ENCODE measurements at places on chromosomes 13 and 19. TPM values are rescaled to one million over a fixed set of nuclear protein-coding genes. Genes with fewer than 3 reads are reported as not detected.

The ENOX1 gene
- 6.8 TPM for total RNA-seq

The TNPO2 gene
- 36.0 TPM for total RNA-seq

The MEX3D gene
- 8.0 TPM for total RNA-seq

The ZFP30 gene
- total RNA-seq = 9.3 TPM

The OR7D2 gene
- total RNA-seq = 0.07 TPM

The CCDC194 gene
- total RNA-seq = not detected

All from left ventricle myocardium superior (tissue), 1 donor.